ENCODE measurements at places on chromosomes 6 and 20.

GRCh38 chr6:168864541-168865460 lies 388.8 kb downstream of the THBS2 start:
- DNase-seq = no peak

- DNase-seq = no peak
These were observed 5.7 kb downstream of the CDC40 start for GRCh38 chr6:110185879-110186278.

DNA sequence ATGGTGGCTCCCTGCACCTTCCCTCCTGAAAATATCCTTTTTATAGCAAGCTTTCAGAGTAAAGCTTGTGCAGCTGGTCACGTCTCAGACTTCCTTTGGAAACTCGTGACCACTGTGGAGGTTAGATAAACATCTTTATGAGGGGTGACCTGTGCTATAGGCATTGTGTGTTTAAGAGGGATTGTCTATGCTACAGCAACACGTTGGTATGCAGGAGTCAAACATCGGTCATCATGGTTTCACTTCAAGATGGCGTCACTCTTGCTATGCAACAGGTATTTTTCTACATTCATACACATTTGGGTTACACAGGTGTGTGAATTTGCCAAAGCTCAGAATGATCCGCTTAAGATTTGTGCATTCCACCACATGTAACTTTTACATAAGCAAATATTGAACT lies 14.6 kb upstream of the BLCAP start:
- no peak for DNase-seq

DNA sequence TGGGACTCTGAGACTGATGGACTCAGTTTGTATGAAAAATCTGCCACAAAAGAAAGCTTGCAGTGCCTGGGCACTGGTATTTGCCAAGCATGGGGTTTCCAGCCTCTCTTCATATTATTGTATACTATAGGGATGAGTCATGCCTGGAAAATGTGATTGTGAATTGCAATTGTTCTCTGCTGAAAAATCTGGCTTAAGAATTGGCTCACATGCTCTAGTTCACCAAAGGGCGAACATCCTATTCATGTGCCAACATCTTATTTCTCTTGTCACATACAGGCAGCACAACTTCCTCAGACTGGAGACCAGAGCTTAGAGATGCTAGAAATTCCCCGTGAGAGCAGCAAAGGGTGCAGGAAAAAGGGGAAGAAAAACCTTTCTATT lies 103.6 kb upstream of the KCNK16 start:
- no peak for DNase-seq

GRCh38 chr6:53320964-53321363 lies 27.8 kb downstream of the ELOVL5 start:
- DNase-seq = no peak

DNA sequence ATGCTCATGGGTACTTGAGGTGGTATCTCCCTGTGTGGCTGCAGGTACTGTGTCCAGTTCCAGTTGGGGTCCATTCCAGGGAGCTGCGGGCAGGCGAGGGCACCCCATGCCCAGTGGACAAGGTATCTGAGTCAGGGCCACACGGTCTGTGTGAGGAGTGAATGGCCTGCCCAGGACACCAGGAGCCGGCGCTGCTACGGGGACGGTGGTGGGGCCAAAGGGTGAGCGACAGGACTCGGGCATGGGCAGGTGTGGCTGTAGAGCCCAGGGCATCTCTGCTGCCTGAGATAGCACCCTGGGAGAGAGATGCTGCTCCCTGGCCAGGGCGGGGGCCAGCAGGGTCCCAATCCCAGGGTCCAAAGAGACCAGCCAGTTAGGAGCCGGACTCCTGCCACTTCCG lies 57.6 kb upstream of the ZNFX1 start:
- DNase-seq = no peak

DNA sequence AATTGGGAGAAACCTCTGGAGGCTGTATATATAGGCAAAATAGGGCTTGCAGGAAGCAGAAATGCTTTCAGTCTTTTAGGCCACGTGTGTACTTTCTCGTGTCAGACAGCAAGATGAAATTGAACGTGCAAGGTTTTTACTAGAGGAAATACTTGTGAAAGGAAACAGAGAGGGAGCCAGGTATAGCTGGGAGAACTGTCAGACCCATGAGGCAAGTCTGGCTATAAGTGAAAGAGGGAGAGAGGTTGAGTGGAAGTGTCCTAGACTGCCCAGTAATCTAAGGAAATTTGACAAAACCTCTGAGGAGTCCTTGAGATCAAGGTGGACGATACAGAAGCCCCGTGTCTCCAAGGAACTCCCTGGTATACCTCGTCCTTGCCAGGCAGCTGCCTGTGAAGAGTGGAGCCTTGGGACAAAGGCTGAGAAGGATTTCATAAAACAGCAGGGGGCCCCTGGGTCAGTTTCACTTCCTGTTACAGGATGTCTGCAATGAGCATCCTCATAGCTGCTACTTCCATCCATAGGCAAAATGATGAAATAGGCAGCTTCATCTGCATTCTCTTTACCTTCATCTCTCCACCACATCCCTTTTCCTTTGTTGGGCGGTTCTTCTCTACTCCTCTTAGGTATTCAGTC lies 114.4 kb upstream of the MAP3K7 start:
- DNase-seq = no peak

DNA sequence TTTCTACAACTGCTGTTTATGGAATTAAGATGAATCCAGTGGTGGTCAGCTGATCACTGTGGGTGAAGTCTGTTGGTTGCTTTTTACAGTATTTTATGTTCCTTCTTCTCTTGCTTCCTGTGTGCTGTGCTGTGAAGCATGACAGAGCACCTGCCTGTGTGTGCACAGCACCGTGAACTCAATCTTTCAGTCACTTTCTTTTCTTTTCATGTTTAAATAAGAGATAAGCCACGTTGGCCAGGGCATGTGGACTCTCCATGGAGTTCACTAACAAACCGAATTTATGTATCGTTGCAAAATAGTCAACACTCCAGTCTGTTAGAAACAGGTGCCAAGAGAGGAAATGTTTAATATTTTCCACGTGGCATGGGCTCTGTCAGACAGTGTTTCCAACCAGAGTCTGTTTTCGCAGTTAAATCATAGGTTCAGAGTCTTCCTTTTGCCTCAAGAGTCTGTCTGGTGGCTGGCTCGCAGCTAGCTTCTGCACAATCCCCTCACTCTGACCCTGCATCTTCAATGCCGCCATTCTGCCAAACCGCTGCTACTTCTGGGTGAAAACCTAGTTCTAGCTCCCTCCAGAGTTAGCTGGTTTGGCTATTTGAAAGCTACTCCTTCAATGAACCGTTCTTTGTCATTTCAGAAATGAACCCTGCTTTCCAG lies 73.2 kb downstream of the QRSL1 start:
- no peak for DNase-seq

GRCh38 chr6:150492941-150493340 lies 106.7 kb upstream of the PLEKHG1 start:
- DNase-seq = no peak

DNA sequence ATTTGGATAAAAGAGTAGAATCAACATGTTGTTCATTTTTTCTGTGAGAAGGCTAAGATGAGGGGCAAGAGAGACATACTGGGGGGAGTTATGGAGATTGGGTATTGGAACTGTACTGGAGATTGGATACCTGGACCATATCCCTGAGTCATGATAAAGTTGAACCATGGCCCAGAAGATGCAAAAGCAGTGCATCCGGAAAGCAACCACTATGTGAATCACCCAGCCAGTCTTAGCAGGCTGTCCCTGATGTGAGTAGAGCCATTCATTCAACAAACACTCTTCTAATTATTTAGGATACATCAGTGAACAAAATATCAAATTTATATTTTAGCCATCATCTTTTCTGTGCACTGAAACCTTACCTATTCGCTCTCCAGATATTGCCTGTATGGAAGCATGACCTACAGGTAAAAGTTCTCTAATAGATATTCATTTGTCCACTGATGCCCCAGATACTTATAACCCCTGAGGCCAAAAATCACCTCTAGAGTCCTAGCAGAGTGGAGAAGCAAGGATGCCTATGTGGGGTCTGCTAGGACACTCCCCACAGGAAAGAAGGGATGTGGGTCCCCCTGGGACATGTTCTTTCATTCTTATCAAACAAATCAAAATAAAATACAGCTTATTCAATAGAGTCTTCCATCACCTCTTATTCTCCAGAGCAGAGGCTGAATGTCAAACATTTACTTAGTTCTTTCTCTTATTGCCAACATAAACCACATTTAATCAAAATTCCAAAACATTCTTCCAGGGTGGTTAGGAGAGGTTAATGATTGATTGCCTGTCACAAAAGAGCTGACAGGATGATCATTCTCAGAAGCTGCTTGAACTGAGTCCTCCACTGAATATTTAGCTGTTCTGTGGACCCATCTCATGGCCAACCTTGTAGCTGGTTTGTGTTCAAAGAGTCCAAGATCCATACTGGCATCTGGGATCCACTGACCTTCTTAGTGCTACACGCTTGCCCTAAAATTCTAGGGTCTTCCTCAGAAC lies 37.0 kb upstream of the PKHD1 start:
- DNase-seq = no peak

DNA sequence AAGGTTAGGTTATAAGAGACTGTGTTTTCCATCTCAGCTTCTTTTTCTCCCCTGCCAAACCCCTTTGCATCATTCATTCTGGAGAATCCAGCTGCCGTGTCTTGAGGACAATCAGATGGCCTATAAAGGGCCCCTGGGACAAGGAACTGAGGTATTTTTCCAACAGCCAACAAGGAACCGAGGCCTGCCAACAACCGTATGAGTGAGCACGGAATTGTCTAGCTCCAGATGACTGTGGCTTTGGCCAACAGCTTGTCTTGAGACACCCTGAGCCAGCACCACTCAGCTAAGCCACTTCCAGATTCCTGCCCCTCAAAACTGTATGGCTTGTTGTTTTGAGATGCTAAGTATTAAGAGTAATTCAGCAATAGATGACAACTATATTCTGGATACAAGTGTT lies 433.7 kb upstream of the HSF2 start:
- no peak for DNase-seq

GRCh38 chr6:27126815-27127537 lies 120.5 kb upstream of the PRSS16 start:
- peak; percentile 91 for DNase-seq

GRCh38 chr6:82612475-82613039 lies 248.9 kb downstream of the TPBG start:
- DNase-seq = no peak

DNA sequence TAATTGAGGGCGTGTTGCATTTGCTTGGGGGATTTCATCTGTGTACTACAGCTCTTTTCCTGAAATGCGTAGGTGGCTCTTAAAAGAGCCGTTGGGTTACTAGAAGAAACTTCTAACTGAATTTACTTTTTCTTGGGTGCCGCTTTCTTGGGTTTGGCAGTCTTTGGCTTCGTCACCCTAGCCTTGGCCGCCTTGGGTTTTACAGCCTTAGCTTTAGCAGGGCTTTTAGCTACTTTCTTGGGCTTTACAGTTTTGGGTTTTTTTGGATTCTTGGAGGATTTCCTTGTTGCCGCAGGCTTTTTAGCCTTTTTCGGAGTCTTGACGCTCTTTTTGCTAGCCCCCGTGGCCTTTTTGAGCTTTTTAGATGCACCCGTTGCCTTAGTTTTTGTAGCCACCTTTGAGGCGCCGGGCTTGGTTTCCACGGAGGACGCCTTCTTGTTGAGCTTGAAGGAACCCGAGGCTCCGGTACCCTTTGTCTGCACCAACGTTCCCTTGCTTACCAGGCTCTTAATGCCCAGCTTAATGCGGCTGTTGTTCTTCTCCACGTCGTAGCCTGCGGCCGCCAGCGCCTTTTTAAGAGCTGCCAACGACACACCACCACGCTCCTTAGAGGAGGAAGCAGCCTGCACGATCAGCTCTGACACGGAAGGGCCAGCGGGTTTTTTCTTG lies 54.5 kb downstream of the TRIM38 start:
- DNase-seq = no peak

GRCh38 chr6:24547243-24547642 lies 52.5 kb downstream of the ALDH5A1 start:
- DNase-seq = no peak

DNA sequence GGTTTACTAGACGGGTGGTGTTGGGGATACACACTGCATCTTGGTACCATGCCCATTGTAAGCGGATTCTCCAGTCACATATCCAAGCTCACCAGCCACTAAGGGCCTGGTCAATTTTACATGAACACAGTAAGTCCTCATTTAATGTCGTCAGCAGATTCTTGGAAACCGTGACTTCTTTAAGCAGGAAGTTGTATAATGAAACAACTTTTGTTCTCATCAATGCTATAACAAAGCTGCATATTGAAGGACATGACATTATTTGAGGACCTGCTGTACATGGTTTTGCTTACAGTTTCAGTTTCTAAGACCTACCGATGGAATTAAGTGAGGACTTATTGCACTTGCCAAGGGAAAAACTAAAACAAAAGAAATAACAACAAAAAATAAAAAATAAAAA lies 295.6 kb downstream of the SYNE1 start:
- no peak for DNase-seq

- DNase-seq = no peak
These were observed 76.7 kb downstream of the UBE3D start for GRCh38 chr6:82988930-82989351.

GRCh38 chr20:36336954-36337704 lies 31.0 kb downstream of the DLGAP4 start:
- peak; percentile 34 for DNase-seq

GRCh38 chr20:58852543-58853271 lies at the start of gene GNAS:
Gene GNAS (plus strand): TSS chr20:58852716.
- peak; percentile 85 for DNase-seq

DNA sequence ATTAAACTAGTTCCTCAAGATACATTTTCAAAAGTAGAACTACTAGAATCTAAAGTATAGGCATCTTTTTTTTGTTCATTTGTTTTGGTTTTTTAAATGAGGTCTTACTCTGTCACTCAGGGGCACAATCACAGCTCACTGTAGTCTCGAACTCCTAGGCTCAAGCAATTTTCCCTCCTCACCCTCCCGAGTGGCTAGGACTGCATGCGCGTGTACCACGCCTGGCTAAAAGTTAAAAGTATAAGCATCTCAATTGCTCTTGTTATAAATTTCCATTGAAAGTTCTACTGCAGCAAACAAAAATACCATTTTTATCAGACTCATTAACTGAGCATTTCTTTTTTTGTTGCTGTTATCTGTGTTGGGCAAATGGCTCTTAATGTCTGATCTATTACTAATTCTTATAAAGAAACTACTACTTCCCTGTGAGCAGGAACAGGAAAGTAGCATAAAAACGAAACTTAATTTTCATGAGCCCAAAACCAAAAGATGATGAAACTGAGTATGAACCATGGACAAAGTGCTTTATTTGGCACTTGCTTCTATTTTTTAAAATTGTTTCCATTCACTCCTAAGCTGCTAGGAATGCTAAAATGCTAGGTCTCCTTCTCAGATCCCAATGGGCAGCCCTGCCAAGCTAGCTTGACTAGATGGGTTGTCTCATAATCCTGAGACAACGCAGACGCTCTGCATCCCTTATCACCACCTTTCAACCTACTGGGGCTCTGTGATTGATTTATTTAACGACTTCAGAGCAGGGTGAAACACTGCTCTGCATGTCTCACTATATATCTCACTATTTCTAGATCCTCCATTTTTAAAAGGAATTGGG lies 36.9 kb downstream of the TRPC4AP start:
- DNase-seq = no peak

- DNase-seq = no peak
These were observed 217.6 kb upstream of the DTNBP1 start for GRCh38 chr6:15880262-15880973.

DNA sequence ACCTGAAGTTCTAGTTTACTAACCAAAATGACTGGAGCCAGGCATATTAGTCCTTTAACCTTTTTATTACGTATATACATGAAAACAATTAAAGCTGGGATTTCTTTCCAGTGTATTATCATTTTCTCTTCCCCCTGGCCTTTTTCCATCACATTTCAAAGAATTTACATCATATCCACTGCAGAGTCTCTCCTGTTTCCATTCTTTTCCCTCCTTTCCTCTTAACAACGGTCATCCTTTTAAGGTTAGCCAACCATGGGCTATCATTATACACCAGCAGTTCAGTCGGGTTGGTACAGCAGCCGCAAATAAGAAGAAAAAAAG lies 104.6 kb downstream of the TFAP2A start:
- no peak for DNase-seq

Data from right forelimb (tissue), 1 donor.